ENCODE measurements at places on chromosomes 5 and 9. TPM values are rescaled to one million over a fixed set of nuclear protein-coding genes. Genes with fewer than 3 reads are reported as not detected.

DNA sequence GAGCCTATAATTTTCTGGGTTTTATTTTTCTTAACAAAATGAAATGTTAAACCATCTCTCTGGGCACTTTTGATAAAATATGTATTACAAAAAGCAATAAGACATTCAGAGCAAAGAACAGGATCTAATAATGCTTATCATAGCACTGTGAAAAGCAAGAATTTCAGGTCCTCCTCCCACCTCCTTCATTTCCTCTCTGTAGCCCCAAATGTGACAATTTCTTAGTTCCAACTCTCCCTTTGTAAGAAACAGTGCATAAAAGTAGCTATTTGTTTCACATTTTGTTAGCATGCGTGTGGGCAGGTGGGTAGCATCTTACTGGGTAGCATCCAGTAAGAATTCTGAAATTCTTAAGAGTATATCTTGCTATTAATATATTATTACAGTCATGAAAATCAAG is 130.9 kb upstream of the RASA1 start:
- DNase-seq: no peak

DNA sequence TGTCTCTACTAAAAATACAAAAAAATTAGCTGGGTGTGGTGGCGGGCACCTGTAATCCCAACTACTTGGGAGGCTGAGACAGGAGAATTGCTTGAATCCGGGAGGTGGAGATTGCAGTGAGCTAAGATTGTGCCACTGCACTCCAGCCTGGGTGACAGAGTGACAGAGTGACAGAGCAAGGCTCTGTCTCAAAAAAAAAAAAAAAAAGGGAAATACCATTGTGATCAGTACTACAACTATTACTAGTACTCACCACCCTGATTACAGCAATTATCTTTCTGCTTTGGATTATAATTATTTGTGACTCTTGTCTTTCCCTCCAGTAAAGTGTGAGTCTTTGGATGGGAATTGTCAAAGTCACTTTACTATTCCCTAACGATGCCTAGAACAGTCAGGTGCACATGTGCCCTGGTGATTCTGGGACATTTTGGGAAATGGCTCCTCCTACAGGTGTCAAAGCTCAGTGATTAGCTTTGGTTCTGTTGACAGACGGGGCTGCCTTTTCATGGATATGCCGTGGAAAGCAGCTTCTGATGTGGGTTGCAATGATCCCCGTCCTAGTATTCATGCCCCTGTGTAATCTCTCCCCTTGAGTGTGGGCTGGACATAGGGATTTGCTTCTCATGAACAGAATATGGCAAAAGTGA is 31.8 kb upstream of the FRRS1L start:
- DNase-seq: no peak

DNA sequence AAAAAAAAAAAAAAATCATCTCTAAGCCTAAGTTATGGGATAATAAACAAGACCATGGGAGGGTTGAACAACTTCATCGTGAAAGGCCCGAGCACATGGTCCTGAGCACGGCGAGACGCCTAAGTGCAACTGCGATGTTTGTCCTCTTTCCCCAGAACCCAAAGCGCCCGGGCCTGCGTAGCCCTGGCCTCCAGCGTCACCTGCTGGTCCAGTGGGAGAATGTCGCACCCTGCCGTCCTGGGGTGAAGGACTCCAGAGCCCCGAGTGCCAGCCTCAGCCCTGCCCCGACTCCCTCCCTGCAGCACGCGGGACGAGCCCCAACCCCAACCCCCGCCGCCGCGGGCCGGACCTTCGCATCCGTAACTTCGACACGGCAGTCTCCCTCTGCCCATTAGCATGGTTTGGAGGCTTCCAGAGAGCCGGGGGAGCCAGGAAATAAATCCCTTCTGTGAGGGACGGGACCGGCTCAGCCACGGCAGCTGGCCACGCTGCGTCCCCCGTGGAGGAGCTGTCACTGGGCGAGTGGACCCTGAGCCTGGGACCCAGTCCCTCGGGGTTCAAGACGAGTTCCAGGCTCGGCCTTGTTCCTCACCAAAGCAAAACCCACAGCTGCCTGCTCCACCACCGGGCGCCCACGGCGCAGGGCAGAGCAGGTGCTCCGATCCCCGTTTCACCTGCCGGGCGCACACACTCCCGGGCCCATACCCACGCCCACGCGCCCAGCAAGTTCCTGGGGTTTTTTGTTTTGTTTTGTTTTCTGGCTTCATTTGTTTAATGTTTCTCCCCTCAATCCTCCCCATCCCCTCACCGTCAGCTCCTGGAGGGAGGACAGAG is 132.5 kb upstream of the HAND1 start:
- DNase-seq: peak; percentile 88

DNA sequence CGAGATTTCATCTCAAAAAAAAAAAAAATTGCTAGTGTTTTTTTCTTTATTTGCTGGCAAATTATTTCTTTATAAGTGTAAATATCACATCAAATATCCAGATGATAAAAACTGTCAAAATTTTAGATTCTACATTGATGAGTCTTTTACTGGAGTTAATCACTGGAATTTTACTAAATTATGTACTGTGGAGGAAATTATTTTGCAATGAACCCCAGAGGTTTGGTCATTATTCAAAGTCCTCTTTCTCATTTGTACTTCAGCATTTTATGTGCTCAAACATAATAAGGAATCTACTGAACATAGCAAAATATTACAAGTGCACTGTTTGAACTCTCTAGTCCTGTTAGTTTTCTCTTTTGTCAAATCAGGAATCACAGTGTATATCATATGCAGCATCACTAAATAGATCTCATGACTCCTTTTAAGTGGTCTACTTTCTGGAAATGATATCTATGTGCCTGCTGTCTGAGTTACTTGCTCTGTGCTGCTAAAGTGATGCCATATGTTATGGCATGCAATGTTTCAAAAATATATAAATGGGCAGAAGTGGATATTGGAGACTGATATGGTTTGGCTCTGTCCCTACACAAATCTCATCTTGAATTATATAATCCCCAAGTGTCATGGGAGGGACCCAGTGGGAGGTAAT is 18.0 kb downstream of the OTULINL start:
- no peak for DNase-seq

- DNase-seq: no peak
Observed at GRCh38 chr9:135993765-135994500, 32.8 kb upstream of the UBAC1 start.

Gene PGM5
- total RNA-seq: 226 TPM

- DNase-seq: no peak
Observed at GRCh38 chr5:110159202-110159601, 469.5 kb downstream of the MAN2A1 start.

DNA sequence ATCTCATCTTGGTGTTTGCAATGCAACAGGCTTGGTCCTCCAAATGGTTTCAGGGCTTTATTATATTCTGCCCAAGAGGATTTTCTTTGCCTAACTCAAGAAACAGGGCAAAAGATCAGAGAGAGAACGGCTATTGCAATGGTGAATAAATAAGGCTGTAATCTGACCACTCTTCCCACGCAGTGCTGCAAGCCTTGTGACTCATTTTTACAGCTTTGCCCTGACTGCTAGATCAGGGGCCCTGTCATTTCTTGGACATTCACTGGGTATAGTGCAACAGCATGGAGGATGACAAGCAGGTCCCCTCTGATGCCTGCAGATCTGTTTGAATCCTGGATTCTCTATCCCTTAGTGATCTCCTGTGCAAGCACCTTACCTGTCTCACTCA is 459.1 kb downstream of the EBF1 start:
- no peak for DNase-seq

Gene QRFP
- total RNA-seq: not detected

DNA sequence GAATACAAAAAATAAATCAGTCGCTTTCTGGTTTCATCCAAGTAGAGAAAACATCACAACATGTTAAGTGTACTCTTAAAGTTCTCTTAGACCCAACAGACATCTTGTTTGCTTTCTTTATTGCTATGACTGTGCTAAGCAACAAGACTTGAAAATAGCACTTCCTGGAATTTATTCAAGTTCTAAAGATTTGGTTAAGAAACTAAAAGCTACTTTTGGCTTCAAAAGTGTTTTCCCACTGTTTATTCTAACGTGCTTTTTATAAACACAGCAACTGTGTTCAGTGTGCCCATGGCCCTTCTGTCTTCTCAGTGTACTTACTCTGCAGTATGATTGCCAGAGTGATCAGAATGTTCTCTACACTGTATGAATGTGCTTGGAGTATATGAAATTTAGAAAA is 109.8 kb downstream of the GIN1 start:
- no peak for DNase-seq

- DNase-seq: no peak
Observed at GRCh38 chr5:8471581-8471980, 602.6 kb downstream of the MTRR start.

DNA sequence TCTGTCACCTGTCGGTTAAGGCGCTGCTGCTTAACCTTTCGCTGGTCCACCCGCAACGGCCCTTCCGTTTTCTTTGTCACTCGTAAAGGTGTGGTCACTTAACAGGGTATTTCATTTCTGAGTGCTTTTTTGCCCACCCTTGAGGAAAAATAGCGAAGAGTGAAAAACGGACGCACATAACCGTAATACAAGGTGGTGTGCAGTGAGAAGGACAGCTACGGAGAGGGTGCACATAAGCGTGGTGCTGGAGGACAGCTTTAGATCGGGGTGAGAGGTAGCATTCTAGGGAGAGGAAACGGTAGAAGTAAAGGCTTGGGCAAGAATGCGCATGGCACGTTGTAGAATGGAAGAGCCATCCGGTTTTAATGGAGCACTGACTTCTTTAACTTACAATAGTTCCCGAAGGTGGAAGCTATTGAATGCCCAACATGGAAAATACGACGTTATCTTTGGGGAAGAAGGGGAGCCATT is 761 bp downstream of the CCT5 start:
- DNase-seq: no peak

GRCh38 chr5:13939638-13940037 is 4.8 kb downstream of the DNAH5 start:
- DNase-seq: no peak

DNA sequence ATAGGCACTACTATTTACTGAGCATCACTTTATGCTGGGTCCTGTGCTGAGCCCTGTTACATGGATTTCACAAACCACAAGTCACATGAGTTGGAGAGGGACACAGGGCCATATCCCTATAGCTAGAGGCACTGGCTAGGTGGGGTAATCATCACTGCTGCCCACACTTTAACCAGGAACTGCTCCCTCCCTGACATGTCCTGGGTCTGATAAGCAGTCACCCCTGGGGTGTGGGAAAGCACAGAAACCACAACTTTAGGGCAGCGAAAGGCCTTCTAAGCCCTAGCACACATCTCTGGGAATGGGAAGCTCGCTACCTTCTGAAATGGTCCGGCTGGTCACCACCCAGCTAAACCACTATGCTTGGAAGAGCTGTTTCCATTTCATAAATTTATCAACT is 15.0 kb downstream of the TBC1D2 start:
- DNase-seq: no peak

GRCh38 chr5:151870820-151871219 is 53.8 kb downstream of the GLRA1 start:
- DNase-seq: no peak

Gene IL13
- total RNA-seq: 0.29 TPM

DNA sequence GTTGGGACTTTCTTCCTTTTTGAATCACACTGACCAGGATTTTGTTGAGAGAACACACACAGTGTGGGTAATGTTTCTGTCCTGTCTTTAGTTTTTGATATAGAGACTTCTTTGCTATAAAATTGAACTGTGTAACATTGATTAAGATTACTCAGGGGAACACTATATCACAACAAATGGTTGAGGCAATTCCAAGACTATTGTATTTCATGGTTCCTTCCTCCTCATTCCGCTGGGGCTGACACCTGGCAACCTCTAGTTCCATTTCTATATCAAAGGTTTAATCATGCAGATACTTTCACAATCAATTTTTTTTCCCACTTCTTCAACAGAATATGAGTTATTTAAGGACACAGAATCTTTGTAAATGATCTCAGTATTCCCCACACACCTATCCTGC is 182.2 kb downstream of the TAF11L14 start:
- DNase-seq: no peak

Gene SPINK6
- not detected for total RNA-seq

Gene HRCT1
- total RNA-seq: 20.1 TPM

Gene ASS1
- total RNA-seq: 118 TPM

GRCh38 chr9:133791069-133791468 is 52.9 kb upstream of the SARDH start:
- DNase-seq: no peak

Gene ORM2
- not detected for total RNA-seq

- no peak for DNase-seq
Observed at GRCh38 chr5:152844713-152845112, 439.6 kb upstream of the NMUR2 start.

DNA sequence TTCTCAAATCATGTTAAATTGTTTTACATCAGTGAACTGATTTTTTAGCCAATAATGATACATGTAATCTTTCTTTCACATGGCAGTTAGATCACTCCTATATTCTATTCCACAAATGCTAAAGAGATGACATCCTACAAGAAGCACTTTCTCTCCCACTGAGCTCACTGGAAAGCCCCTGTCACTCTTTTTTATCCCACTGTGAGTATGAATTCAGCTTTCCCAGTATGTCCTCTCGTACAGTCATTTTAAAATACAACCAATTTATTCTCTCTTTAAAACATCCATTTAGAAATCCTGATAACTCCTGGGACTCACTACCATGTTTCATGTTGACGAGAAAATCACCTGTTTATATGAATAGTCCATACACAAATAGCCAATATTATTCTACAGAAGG is 599.9 kb downstream of the SEMA5A start:
- no peak for DNase-seq

DNA sequence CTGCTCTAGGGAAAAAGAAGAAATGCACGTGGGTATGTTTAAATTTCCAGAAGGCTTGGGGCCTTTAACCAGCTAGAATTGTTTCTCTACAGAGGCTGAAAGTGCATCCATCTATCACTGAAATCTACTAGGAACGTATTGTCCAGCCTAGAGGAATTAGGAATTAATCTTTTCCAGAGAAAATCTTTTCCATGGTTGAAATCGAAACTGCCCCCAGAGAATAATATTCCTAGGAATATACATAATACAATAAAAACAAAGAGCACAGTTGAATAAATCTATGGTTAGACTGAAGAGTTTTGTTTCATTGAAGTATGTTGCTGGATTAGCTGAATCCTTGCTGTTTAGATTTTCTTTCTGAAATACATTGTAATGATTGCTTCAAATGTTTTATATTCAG is 378.5 kb downstream of the PLK2 start:
- no peak for DNase-seq

DNA sequence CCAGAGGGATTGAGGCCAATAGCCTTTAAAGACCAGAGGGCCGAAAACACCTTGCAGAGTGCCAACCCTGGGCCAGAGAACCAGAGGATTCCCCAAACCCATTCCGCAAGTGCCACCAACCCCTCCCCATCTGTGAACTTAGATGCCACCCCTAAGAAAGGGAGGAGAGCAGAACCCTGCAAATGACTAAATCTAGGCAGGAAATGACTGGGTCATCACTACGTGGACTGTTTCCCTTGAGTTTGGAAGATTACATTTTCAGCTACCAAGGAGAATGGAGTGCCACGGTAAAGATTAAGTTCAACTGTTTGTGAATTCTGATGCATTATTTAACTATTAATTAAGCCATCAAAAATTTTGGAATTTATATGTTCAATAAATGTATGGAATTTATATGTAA is 142.8 kb downstream of the ENC1 start:
- no peak for DNase-seq

Gene SMIM27
- 10.7 TPM for total RNA-seq

GRCh38 chr9:32550150-32550561 is 2.0 kb upstream of the SMIM27 start:
- no peak for DNase-seq

Data from posterior vena cava (tissue), 2 donors.